ENCODE measurements at places on chromosomes 11 and 22.

GRCh38 chr11:14418801-14419417 is 59.9 kb upstream of the RRAS2 start:
- DNase-seq: peak; percentile 17

DNA sequence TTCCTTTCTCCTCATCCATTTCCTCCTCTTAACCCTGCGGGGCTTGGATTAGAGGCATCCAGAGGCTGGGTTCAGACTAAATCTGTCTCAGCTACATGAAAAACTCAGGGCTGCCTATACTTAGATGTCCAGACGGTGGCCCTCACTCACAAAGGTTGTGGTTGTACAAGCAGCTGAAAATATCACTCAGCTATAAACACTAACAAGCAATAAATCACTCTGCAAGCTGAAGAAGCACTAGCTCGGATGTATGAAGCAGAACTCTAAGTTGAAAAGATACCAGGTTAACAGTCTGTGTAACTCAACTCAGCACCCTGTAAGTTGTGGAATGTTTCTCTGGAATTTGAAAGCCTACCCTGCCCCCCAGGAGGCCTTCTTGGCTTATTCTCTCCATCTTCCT is 82.9 kb downstream of the EXT2 start:
- no peak for DNase-seq

DNA sequence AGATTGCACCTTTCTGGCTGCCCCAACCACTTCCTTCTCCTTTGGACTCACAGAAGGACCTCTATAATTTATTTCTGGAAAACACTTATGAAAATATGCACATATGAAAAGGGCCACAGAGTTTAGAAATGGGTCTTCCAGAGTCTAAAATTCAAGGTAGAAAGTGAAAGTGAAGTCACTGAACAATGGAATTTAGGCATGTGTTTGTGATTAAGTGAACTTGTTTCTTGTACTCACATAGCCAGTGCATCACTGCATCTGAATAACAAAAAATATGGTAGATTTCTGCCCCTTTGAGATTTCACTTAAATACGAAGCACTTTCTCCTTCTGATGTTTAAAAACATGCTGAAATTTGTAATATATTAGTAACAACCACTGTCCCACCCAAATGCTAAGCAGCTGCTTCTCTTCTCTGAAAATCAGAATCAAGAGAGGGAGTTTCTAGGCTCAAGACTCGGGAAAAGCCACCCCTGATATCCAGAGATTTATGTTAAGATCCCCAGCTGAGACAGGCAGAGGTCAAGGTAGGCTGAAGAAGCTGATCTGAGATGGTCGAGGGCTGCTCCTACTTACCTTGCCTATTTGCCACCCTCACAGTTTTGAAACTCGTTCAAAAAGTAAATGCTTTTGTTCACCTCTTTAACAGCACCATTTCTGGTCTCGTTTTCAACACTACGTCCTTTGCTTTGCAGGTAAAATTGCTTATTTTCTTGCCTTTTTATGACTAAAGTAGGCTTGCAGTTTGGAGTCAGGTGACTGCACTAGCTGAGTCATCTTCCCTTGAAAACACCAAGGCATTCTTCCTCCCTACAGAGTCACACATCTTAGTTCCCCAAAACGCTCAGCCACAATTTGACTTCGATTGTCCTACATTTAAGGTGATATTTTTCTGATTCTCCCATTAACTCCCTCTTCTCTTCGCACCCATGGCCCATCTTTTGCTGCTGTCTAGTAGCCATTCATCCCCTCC is at the start of gene XKR3:
Gene XKR3, minus strand, starts transcription at position 696 of the 972 bp plus-strand sequence. CDS start 17,338 bp downstream, outside the sequence.
- DNase-seq: peak; percentile 21

- peak; percentile 37 for DNase-seq
Observed at GRCh38 chr11:28697920-28698827, 590.0 kb downstream of the METTL15 start.

DNA sequence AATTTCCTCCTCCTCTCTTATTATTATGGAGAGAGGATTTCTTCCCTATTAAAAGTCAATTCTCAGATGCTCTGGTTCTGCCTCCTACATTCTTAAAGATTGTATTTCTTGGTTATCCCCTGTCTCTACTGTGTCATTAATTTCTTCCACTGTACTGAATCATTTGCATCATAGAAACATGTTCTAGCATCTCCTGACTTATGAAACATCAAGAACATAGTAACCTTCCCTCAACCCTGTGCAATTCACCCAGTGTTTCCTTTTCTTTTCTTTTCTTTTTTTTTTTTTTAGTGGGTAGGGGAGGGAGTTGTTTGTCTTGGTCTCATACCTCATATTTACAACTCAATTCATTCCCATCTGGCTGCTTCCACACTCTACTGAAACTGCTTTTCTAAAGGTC is 288.0 kb upstream of the PLET1 start:
- no peak for DNase-seq

GRCh38 chr11:907668-908067 is 2.9 kb downstream of the CHID1 start:
- peak; percentile 43 for DNase-seq

DNA sequence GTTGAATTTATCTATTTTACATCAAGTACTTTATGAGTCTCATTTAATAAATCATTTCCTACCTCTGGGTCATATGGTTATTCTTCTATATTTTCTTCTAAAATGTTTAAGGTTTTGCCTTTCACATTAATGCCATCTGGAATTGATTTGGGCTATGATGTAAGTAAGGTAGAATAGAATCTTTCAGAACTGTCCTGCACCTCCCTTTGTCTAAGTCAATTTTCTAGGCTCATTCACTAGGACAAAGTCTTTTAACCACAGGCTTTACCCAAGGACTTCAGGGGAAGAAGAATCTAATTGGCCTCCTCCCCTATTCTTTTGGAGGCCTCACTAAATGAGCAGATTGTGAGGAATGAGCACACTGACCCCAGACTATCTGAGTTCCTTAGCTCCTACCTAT is 146.0 kb downstream of the BBOX1 start:
- no peak for DNase-seq

- DNase-seq: no peak
Observed at GRCh38 chr11:77073328-77074001, 6.7 kb downstream of the CAPN5 start.

DNA sequence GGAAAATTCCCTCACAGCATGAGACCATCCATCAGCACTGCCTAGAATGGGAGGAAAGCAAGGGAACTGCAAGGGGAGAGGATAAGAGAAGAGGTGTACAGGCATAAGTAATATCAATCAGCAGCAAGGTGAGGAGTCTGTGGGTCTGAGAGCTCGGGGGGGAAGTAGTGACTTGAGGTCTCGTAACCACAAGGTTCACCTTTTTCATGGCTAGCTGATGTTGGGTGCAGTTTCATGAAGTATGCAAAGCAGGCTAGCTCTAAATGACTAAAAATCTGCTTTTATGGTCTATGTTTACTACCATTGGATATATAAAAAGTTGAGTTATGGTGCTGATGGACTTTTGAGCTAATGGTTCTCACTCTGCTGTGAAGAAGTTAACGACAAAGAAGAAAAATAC is 35.8 kb downstream of the OR4C6 start:
- DNase-seq: peak; percentile 82

GRCh38 chr11:3106736-3107524 is 49.7 kb upstream of the CARS1 start:
- DNase-seq: no peak

DNA sequence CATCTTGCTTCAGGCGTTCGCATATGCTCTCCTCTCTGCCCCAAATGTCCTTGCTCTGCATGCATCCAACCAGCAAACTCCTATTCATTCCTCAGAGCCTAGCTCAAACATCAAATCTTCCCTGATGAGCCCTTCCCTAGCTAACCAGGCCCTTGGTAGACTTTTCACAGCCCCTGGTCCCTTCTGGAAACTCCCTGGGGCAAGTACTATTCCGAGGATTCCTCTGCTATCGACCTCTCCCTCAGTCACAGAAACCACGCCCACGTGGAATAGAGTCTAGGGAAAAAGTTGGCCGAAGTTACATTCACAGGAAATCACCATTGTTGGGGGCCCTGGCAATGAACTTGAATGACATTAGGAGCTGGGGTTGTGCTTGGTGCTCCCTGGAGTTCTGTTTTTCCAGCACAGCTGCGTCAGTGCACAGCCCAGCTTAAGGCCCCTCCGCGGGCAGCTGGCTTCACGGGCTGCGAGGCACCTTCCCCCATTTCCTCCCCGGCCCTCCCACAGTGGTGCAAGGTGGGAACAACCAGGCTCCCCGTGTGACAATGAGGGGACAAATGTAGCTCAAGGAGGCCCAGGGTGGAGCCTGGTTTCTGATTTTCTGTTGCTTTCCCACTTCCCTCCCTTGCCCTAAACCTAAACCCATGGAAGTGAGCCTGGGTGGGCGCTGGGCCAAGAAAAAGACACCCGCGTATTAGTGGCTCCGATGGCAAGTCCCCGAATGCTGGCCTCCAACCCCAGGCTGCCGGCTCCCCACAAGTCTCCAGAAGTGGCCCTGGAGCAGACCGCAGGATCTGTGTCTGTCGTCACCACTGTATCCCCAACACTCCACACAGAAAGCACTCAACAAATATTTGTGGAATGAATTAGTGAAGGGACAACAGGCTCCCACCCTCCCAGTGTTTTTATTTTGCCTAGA is 4.3 kb upstream of the ATP5MGL start:
- no peak for DNase-seq

DNA sequence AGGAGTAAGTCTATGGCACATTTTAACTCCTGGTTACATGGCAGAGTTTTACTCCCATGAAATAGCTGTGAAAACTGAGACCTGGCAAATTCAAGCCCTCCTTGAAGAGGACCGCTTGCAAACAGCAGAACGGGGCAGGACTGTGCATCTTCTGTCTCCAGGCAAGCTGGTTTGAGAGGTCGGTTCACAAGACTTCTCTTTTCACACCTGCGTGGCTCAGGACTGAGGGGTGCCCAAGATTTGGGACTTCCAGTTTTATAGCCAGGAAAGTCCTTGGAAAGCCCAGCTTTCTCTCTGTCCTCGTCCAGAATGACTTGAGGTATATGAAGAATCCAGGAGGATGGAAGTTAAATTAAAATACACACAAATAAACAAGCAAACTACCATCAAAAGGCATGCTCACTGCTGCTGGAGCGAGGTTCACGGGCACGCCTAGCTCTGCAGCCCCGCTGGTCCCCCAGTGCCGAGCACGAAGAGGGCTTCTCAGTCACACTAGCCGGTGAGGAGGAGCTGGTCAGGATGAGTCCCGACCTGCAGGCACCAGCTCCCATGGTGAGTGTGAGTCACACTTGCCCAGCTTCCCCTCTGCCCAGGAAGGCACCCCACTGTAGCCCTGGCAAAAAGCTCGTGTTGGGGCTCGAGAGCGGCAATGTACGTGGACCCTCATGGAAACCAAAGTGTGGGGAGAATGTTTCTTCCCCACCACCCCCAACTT is 1382.4 kb downstream of the BRD1 start:
- DNase-seq: no peak

- DNase-seq: no peak
Observed at GRCh38 chr11:133889893-133890292, 44.6 kb upstream of the SPATA19 start.

GRCh38 chr11:69012092-69013008 is 696 bp downstream of the MRGPRF start:
- no peak for DNase-seq

GRCh38 chr11:12016246-12016645 is 7.8 kb upstream of the DKK3 start:
- DNase-seq: no peak

GRCh38 chr11:59183771-59184170 is 11.8 kb downstream of the DTX4 start:
- DNase-seq: no peak

- DNase-seq: no peak
Observed at GRCh38 chr22:32680277-32680676, 121.2 kb upstream of the TIMP3 start.

GRCh38 chr11:78419327-78419726 is 1.7 kb upstream of the GAB2 start:
- DNase-seq: no peak

DNA sequence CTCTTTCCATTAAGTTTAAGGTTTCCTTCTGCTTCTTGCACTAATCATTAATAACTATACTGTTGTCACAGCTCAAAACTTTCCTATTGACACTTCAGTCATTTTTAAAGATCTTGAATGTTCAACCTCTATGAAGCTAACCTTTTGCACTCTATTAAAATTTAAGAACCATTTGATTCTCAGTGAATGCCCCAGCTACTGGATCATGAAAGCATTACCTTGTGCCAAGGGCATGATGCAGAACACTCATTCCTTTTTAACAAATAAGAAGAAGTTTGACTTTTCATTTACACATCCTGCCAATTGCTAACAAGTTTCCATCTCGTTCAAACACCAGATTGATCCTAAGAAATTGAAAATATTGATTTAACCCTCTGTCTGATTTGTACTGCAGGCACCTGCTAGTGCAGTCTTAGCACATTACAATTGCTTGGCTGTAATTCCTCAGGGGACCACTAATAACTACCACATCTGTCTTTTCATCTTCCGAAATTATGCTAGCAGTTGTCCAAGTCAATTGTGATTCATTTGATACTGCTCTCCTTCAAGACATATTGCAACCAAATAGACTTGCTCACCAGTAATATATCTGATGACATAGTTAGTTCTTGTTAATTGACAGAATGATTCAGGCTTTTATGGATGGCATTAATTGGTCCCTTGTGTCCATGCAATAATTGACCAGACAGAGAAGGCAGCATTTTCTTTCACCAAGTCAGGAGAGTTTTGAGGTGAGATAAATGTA is 158.4 kb downstream of the TEAD1 start:
- no peak for DNase-seq

GRCh38 chr11:119533921-119534736 is 111.2 kb upstream of the THY1 start:
- DNase-seq: peak; percentile 60

Data from GM12865 (cell line).